ENCODE measurements at places on chromosomes 16 and 17. TPM values are rescaled to one million over a fixed set of nuclear protein-coding genes. Genes with fewer than 3 reads are reported as not detected.

DNA sequence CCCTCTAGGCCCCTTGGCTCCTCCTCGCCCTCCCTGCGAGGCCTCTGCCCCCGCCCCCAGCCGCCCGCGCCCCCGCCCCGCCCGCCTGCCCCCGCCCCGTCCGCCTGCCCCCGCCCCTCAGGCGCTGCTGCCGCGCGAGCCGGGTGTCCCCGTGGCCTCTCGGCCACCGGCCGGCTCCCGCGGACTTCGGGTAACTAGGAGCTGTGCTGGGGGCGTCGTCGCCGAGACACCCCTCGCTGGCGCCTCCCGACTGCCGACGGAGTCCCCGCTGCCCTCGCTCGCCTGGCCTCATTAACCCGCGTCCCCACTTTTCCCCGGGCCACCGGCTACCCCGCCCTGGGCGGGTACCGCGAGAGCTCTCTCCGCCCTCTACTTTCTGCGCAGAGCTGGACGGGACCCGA, at the start of gene TLCD1:
TSS of gene TLCD1 (minus strand) at position 8 of the 401 bp plus-strand sequence. CDS start 136 bp downstream, outside the sequence.
- H3K4me1 ChIP-seq = peaks cover 56% of the 10 kb centered on the region
- peak within 1 kb of the TSS; percentile 94 for H3K27ac ChIP-seq
- peaks cover 6% of the 10 kb centered on the region for H3K36me3 ChIP-seq
- peak within 1 kb of the TSS; percentile 75 for H3K4me3 ChIP-seq
- no peaks in the 10 kb centered on the region for H3K27me3 ChIP-seq

GRCh38 chr16:85308611-85309540, 196.6 kb upstream of the CIBAR2 start:
- no peaks in the 10 kb centered on the region for H3K36me3 ChIP-seq
- H3K27me3 ChIP-seq = no peaks in the 10 kb centered on the region
- no peak for DNase-seq

The NLGN2 gene
- total RNA-seq = 2.3 TPM

- no peak overlapping the region for H3K4me3 ChIP-seq
- H3K27me3 ChIP-seq = no peaks in the 10 kb centered on the region
- H3K27ac ChIP-seq = no peak overlapping the region
- no peaks in the 10 kb centered on the region for H3K4me1 ChIP-seq
These were observed 292.3 kb downstream of the PMP22 start for GRCh38 chr17:14972844-14973243.

- no peak for DNase-seq
- H3K4me3 ChIP-seq = no peak overlapping the region
- H3K4me1 ChIP-seq = no peaks in the 10 kb centered on the region
- H3K27ac ChIP-seq = no peak overlapping the region
These were observed 423.5 kb downstream of the SHISA9 start for GRCh38 chr16:13324851-13325250.

DNA sequence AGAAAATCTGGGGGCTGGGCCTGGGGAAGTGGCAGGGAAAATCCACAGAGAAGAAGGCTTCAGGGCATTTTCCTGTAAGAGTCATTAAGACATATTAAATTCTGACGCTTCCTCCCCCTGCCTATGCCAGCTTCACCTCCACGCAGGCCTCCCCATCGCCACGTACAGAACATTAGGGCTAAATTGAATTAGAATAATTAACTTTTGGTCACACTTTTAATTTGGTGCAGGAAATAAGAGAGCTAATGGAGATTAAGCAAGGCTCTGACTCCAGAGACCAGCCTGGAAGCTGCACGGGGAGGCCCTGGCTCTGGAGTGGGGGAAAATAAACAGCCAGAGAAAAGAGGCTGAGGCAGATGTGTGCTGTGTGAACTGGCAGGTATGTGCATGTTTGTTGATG, 148.0 kb downstream of the CCT6B start:
- no peak for DNase-seq
- H3K27me3 ChIP-seq = no peaks in the 10 kb centered on the region
- H3K4me1 ChIP-seq = no peaks in the 10 kb centered on the region
- no peak overlapping the region for H3K4me3 ChIP-seq
- no peak overlapping the region for H3K27ac ChIP-seq

- DNase-seq = no peak
- H3K4me1 ChIP-seq = peaks cover 13% of the 10 kb centered on the region
- no peaks in the 10 kb centered on the region for H3K27me3 ChIP-seq
- no peaks in the 10 kb centered on the region for H3K36me3 ChIP-seq
- no peak overlapping the region for H3K27ac ChIP-seq
These were observed 62.0 kb upstream of the DNAJA2 start for GRCh38 chr16:47035436-47035835.

DNA sequence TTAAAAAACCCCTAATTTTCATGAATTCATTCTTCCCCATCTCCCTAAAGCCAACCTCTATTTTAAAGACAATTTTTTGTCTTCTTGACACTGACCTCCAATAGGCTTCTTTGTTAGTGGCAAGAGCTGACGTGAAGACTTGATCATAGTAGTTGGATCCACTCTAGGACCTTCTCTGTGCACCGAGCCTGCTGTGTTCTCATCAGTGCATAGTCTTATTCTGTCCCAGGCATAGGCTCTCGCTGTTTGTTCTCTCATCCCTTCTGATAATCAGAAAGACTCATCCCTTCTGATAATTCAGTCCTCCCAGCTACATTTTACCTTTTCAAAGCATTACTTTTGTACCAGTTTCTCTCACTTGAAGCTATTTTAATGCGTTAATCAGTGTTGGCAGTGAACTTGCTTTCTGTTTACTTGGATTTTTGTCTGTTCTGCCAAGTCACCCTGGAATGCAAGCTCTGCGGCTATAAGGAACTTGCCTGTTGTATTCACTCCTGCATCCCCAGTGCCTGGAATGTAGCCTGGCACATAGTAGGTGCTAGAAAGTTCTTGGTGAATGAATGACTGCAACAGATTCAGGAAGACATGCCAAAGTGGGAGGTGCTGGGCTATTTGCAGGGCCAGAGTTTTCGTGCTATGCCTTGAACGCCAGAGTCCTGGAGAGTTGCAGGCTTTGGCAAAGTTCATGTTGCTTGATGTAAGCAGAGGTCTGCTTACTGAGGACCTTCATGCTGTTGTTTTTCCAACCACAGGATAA, 147.6 kb upstream of the MPHOSPH6 start:
- H3K27me3 ChIP-seq = no peaks in the 10 kb centered on the region
- H3K36me3 ChIP-seq = no peaks in the 10 kb centered on the region
- DNase-seq = no peak
- no peak overlapping the region for H3K27ac ChIP-seq

GRCh38 chr17:55266958-55267688, 2.4 kb downstream of the HLF start:
- peak overlapping the region; percentile 74 for H3K4me3 ChIP-seq
- H3K27me3 ChIP-seq = no peaks in the 10 kb centered on the region
- DNase-seq = no peak
- peaks cover 23% of the 10 kb centered on the region for H3K4me1 ChIP-seq
- peaks cover 22% of the 10 kb centered on the region for H3K36me3 ChIP-seq
- peak overlapping the region; percentile 91 for H3K27ac ChIP-seq

GRCh38 chr16:46918905-46919792, 35.0 kb downstream of the GPT2 start:
- DNase-seq = no peak
- no peaks in the 10 kb centered on the region for H3K27me3 ChIP-seq
- H3K27ac ChIP-seq = no peak overlapping the region

GRCh38 chr16:87582966-87583325, 19.4 kb upstream of the JPH3 start:
- H3K4me1 ChIP-seq = peaks cover 14% of the 10 kb centered on the region
- H3K36me3 ChIP-seq = no peaks in the 10 kb centered on the region
- no peak for DNase-seq
- H3K4me3 ChIP-seq = peak overlapping the region; percentile 39

- peak overlapping the region; percentile 86 for H3K27ac ChIP-seq
- peaks cover 36% of the 10 kb centered on the region for H3K36me3 ChIP-seq
- H3K4me1 ChIP-seq = peaks cover 46% of the 10 kb centered on the region
- no peak for DNase-seq
- no peaks in the 10 kb centered on the region for H3K27me3 ChIP-seq
These were observed 5.9 kb downstream of the ALYREF start for GRCh38 chr17:81885454-81885853.

DNA sequence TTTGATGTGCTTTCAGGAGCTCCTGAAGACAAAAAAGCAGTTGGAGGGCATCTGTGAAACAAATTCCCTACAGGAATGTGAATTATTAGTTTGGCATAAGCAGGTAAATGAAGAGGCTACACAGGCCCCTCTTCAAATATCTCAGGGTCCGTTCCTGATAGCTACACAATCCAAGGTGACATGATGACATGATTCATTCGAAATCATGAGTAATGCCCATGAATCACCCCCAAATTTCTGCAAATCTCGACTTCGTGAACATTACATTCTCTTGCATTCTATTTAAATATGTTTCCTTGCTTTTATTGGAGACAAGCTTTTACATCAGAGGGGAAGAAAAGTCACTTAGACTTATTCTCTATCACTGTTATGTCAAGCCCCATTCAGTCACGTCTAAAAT, 22.3 kb downstream of the GAN start:
- no peaks in the 10 kb centered on the region for H3K36me3 ChIP-seq
- no peak overlapping the region for H3K27ac ChIP-seq
- no peaks in the 10 kb centered on the region for H3K27me3 ChIP-seq
- no peak for DNase-seq
- H3K4me3 ChIP-seq = no peak overlapping the region
- H3K4me1 ChIP-seq = no peaks in the 10 kb centered on the region

GRCh38 chr17:50055426-50056216, at the start of gene ITGA3:
ITGA3 (plus strand) TSS chr17:50056110; CDS start chr17:50056440, 330 bp downstream.
- peak within 1 kb of the TSS; percentile 84 for H3K4me3 ChIP-seq
- H3K36me3 ChIP-seq = no peaks in the 10 kb centered on the region
- H3K27ac ChIP-seq = peak within 1 kb of the TSS; percentile 95
- no peaks in the 10 kb centered on the region for H3K27me3 ChIP-seq
- DNase-seq = no peak

DNA sequence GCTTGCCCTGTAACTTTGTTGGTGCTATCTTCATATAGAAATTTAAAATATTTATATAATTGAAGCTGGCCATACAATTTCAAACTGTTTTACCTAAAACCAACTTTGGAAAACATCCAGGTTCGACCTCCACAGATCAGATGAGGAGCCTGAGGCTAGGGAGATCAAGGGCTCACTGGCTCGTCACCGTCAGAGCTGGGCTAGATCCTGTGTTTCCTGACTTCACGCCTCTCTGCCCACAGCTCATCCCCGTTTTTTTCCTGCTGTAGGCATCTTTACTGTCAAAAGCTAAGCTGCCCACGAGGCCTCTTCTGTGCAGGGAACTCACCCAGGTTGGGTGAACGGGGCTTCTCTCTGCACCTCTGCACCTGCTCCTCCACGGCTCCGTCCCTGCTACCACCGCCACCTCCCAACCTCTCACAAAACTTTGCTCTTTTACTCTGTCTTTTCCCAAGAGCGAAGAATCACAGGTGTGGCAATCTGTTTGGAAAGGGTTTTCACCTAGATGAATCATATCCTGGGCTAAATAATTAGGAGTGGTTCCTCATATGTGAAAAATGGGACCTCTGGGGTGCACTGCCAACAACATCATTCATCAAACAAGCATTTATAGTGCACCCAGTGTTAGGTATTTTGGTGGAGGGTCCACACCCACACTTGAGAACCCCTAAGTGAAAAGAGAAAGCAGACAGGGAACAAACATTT, 24.8 kb upstream of the KDM6B start:
- H3K27ac ChIP-seq = no peak overlapping the region
- no peak for DNase-seq
- no peak overlapping the region for H3K4me3 ChIP-seq
- no peaks in the 10 kb centered on the region for H3K4me1 ChIP-seq
- no peaks in the 10 kb centered on the region for H3K27me3 ChIP-seq

The CCL4 gene
- total RNA-seq = 2.1 TPM

DNA sequence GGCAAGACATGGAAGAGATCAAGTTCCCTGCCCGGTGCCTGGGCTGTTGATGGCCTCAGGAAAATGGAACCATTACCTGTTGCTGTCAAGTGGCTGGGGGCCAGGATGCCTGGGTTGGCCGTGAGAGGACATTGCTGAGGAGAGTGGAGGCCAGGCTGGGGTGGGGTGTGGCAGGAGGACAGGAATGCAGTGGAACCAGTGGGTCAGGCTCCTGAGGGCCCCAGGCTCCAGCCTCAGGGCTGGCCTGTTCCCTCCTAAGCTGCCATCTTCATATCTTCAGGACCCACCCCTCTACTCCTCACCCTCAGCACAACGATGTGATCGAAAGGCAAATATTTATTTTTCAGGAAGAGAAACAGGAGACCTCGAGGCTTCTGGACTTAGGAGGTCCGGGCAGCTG, 8.5 kb upstream of the YPEL3 start:
- H3K27ac ChIP-seq = no peak overlapping the region
- H3K4me1 ChIP-seq = no peaks in the 10 kb centered on the region
- H3K4me3 ChIP-seq = no peak overlapping the region
- no peaks in the 10 kb centered on the region for H3K27me3 ChIP-seq

DNA sequence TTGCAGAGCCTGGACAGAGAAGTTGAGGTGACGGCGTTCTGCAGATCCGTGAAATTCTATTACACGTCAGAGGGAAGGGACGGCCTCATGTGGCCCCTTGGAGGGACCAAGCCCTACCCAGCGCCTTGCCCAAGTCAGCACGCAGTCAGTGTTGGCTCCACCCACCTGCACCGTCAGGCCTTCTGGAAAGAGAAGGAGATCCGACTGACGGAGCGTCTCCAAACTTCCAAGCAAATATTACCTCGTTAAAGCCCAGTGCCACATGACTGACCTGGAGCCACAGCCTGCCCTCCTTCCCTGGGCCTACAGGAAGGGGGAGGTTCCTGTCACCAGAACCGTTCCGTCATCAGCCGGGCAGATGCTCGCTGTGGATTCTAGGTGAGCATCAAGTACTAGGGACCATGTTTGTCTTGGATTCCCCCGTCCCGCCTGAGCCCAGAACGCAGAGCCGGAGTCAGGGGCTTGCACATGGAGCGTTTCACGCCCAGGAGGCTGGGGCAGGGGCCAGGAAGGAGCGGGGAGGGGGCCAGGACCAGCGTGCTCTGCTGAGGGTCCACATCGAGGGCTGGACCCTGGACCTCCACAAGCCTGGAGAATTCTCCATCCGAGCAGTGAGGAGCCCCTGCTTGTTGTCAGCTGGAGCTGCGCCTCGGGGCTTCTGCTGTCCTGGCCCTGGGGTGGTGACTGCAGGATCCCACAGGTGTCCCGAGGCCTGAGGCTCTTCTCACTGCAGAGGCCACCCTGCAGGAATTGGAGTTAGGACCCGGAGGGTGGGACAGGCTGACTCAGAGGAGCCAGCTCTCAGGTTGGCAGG, 22.6 kb upstream of the METRNL start:
- no peaks in the 10 kb centered on the region for H3K27me3 ChIP-seq
- no peak overlapping the region for H3K4me3 ChIP-seq
- no peak for DNase-seq
- no peak overlapping the region for H3K27ac ChIP-seq

The TEKT1 gene
- not detected for total RNA-seq

DNA sequence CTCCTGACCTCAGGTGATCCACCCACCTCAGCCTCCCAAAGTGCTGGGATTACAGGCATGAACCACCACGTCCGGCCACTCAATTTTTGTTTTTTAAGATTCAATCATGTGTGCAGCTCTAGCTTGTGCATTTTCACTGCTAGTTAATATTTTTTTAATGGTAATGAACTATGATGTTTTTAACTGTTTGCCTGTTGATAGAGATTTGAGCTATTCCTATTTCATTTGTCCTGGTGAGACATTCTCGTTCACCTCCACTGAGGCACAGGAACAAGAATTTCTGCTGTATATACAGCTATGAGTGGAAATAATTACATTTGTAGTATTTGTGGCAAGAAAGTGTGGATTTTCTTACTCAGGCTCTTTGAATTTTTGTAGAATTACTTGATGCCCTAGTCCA, 137.7 kb upstream of the MYOCD start:
- no peak overlapping the region for H3K27ac ChIP-seq
- no peaks in the 10 kb centered on the region for H3K27me3 ChIP-seq
- H3K36me3 ChIP-seq = no peaks in the 10 kb centered on the region
- H3K4me3 ChIP-seq = no peak overlapping the region

GRCh38 chr17:32223703-32224102, 41.9 kb upstream of the RHBDL3 start:
- H3K4me3 ChIP-seq = no peak overlapping the region
- H3K27me3 ChIP-seq = no peaks in the 10 kb centered on the region
- DNase-seq = no peak
- H3K4me1 ChIP-seq = no peaks in the 10 kb centered on the region
- peaks cover 57% of the 10 kb centered on the region for H3K36me3 ChIP-seq

Data from esophagus squamous epithelium (tissue), 5 donors.